Fibroblast of lung (primary cell): ENCODE measurements at places on chromosomes 6 and 20. TPM values are rescaled to one million over a fixed set of nuclear protein-coding genes. Genes with fewer than 3 reads are reported as not detected.

TPX2 gene
- total RNA-seq, result 5.4 and 21.0 TPM in 2 replicates

CLIC1 gene
- total RNA-seq, result 439 and 615 TPM in 2 replicates

GNAS-AS1 gene
- 0.33 and 0.51 TPM in 2 replicates for total RNA-seq

CDH26 gene
- total RNA-seq, result 0.26 and 0.50 TPM in 2 replicates

FAM83C gene
- total RNA-seq, result not detected in 2 replicates
